CD8-positive, alpha-beta memory T cell (primary cell): ENCODE measurements at places on chromosomes 2 and 18.

GRCh38 chr18:37476182-37476581 is 89.4 kb downstream of the CELF4 start:
- DNase-seq: no peak

DNA sequence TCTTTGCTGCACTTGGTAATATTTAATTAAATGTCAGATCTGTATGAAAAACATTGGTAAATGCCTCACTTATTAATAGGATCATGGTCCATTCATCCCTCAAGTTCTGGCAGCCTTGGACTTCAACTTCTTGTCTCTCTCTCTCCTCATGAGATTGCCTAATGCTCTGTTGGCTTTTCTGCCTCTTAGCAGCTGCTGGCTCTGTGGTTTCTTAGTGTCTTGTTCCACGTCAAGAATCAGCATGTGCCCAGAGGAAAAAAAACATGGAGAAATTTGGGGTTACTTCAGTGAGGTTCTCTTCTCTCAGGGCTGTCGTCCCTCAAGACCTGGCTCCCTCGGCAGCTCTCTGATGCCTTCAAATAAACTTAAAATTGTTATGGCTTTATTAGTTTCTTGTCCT is 75.4 kb downstream of the TAF4B start:
- no peak for DNase-seq

DNA sequence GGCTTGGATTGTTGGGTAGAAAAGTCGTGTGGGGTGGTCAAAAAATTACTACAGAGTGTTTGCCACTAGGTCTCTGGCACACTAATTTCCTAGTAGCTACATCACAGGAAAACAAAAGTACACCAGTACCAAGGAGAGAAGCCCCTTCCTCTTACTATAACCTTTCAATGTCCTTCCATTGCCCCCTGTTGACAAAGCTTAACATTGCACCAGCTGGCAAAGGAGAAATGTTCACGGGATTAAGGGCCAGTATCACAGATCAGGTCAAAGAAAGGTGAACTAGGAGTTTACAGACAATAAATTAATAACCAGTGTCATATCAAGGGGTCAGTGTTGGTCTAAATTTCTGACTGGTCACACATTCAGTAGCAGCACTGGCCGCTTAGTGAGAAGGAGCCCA is 1139.6 kb upstream of the FAM98A start:
- no peak for DNase-seq

DNA sequence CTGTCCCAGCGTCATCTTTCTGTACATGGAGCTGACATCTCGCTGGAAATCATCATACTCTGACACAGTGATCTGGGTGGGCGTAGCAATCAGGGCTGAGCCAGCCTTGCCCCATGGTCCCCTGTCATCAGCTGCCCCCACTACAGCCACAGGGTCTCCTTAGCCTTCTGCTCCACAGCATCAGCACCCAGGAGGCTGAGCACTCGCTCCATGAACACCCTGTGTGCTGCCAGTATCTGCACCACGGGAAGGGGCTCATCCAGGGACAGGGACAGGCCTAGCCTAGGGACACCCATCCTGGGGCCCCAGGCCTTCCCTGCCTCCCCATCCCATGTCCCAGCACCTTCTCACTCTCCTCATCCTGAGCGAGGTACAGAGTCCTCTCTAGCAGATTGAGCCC is 11.4 kb downstream of the ALPG start:
- no peak for DNase-seq

- DNase-seq: no peak
These were observed 199.6 kb upstream of the FBXO11 start for GRCh38 chr2:48105848-48106247.
